ENCODE measurements at places on chromosomes 5 and 9. TPM values are rescaled to one million over a fixed set of nuclear protein-coding genes. Genes with fewer than 3 reads are reported as not detected.
A peak's percentile ranks its signal among the peaks of the same experiment; 100 is the strongest.

GRCh38 chr5:14663734-14664269 lies 716 bp upstream of the OTULIN start:
- DNase-seq: no peak

DNA sequence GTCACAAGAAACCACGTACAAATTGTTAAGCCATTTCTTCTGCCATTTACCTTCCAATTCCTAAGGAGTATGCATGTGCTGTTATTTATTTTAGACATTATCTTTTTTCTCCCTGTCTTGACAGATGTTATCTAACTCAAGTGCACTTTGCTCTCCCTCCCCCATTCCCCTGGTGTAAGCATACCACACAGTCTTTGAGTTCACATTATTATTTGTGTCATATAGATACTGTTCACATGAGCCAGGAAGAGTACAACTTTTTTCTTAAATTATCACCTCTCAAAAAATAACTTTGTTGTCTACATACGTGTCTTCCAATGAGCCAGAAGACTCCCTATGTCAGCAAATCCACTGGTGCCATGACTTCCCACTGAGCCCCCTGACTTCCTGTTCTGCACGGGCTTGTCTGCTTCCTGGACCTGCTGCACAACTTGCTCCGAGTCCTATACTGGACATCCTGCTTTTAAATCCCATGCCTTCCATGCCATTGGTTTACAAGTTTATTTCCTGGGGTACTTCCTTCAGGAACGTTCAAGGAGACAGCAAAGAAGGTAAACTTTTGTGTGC lies 19.9 kb upstream of the FAM120A start:
- no peak for DNase-seq

GRCh38 chr5:15544039-15544438 lies 44.1 kb downstream of the FBXL7 start:
- peak; percentile 26 for DNase-seq

DNA sequence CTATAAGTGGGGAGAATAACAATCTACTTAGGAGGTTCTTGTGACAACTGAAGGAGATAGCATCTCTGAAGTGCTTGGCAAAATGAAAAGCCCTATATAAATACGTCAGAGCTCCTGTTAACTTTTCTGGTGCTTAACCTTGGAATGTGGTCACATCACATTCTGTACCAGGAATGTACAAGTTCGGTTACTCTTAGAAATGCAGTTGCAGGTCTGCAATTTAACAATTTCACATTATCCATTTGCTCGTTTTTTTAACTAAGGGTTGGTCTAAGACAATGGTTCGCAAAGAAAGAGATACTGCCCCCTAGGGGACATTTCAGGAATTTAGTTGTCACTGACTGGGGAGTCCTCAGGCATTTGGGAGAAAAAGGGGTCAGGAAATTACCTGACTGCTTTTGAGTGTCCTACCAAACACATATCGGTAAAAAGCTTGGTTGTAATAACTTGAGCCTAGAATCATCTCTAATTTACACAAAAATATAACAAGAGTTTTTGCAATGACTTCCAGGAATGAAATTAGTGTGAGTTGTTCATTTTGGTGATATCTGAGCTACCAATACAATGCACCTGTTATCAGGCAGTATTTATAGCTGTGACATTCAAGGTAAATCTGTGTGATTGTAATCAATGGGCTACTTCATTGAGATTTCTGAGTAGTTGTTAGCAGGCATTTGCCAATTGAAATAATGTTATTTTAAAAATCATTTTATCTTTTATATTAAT lies 5.4 kb upstream of the HBEGF start:
- DNase-seq: peak; percentile 38

DNA sequence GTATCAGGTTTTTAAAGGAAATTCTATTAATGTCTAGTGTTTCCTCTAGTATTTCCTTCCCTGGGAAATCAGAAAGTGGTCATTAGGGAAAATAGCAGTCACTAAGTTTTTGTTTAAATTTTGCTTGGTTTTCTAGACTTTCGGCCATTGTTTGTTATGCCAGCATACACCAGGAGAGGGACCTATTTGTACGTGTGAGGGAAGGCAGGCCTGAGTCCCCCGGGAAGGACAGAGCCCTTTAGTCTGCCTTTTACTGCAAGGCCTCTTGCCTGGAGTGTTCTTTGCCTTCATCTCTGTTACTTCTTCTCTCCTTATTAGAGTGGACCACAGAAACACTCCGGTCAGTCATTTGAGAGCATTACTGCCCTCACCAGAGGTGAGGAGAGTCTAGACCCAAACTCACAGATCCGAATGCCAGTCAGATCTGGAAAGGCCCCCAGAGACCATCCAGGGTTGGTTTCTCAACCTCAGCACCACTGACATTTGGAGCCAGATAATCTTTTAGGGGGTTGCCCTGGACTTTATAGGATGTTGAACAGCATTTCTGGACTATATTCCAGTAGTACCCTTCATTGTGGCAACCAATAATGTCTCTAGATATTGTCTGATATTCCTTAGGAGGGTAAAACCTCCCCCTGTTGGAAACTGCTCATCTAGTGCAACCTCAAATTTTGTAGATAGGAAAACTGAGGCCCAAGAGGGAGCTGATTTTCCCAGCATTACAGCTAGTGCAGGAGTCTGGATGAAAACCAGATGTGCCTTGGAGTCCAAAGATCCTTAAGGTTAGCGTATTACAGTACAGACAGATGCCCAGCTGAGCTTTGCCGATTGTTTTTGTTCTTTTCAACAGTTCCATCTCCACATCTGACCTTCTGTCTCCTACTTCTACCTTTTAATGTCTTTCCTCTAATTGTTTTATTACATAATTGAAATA lies 93.0 kb upstream of the NIPAL4 start:
- peak; percentile 70 for DNase-seq

GRCh38 chr9:81687521-81688261 lies 1.7 kb downstream of the TLE1 start:
- DNase-seq: peak; percentile 22

DNA sequence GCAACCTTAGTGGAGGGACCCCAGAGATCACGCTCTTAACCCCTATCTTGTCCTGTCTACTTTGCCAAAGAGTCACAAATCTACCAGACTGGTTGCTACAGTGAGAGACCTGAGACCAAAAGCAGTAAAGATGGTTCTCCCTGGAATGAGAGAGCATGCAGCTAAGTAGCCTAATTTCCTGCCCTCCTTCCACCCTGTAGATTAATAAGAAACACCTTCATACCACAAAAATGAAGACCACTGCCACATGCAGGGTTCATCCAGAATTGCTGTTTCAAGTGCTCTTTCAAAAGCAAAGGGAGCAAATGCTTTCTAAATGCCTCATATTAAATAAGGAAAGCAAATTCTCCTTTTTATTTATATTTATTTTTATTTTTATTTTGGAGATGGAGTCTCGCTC lies 119.1 kb downstream of the UGCG start:
- DNase-seq: no peak

DNA sequence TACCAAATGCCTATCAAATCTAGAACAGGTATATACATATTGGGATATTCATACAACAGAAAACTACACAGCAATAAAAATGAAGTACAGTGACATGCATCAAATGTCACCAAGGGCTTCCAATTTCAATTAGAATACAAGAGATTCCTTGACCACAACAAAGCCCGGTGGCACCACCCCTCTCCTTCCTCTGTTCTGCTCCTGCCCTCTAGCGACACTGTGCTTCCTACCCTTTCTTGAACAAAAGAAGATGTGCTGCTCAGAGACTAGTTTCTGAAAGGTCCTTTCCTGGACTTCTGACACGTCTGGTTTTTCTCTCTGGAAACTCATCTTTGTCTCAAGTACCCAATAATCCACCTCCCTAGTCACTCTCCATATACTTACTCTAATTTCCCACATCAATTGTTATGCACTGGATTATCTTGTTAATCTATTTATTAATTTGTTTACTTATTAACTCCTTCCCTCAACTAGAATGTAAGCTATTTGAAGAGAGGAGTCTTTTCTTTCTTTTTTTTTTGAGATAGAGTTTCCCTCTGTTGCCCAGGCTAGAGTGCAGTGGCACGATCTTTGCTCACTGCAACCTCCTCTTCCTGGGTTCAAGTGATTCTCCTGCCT lies 70.4 kb upstream of the CTSV start:
- DNase-seq: peak; percentile 6

GRCh38 chr9:4936277-4936676 lies 48.8 kb upstream of the JAK2 start:
- no peak for DNase-seq

DNA sequence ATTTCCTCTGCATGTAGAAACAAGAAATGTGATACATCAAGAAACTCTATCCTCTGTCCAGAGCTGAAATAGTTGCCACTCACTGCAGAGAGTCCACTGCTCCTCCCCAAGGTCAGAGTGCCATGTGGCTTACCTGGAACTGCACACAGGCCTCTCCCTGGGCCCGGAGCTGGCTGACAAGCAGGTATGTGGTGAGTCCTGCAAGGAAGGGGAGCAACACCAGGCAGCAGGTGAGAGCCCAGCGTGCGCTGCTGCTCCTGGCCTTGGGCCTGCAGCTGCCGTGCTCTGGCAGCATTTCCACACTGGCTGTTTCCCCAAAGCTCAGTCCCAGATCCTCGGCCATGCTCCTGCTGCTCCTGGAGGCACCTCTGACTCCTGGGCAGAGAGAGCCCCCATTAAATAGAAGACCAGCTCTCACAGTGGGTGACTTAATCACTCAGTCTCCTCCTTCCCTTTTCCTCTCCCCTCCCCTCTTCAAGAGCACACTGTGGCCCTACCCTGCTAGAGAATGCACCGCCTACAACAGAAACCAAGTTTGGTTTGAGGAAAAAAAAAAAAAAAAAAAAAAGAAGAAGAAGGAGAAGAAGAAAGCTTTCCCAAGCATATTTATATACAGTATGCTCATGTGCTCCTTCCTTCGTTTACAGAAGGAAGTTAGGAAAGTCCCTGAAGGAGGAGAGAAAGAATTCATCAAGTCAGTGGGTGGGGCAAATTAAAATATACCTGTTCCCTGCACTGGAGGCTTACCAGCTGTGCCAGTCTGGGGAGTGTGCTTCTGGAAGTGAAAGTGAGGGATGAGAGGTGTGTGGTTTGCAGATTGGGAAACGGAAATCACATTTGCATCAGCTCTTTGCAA lies at the start of gene TNFSF15:
TNFSF15 (minus strand) TSS at position 370 of the 856 bp plus-strand sequence; CDS start at position 343, 27 bp downstream.
- DNase-seq: peak; percentile 40

DNA sequence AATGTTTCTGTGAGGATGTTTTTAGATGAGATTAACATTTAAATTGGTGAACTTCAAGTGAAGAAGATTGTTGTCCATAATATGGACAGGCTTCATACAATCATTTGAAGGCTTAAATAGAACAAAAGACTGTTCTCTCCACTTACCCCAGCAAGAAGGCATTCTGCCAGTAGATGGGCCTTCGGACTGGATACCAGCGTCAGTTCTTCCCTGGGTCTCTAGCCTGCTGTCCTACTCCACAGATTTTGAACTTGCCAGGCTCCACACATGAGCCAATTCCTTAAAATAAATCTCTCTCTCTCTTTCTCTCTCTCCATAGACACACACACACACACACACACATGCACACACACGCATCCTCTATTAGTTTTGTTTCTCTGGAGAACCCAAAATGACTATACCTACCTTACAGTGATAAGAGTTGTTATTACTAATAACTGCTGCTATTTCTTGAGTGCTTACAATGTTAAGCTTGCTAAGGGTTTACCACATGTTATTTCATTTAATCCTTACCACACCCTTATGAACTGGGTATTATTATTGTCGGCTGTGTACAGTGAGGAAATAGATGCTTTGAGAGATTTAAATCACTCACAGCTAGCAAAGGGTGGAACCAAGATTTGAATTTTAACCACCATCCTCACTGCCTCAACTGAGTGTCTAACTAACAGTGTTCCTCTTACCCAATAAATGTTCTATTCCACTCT lies 19.8 kb upstream of the IQGAP2 start:
- no peak for DNase-seq

DNA sequence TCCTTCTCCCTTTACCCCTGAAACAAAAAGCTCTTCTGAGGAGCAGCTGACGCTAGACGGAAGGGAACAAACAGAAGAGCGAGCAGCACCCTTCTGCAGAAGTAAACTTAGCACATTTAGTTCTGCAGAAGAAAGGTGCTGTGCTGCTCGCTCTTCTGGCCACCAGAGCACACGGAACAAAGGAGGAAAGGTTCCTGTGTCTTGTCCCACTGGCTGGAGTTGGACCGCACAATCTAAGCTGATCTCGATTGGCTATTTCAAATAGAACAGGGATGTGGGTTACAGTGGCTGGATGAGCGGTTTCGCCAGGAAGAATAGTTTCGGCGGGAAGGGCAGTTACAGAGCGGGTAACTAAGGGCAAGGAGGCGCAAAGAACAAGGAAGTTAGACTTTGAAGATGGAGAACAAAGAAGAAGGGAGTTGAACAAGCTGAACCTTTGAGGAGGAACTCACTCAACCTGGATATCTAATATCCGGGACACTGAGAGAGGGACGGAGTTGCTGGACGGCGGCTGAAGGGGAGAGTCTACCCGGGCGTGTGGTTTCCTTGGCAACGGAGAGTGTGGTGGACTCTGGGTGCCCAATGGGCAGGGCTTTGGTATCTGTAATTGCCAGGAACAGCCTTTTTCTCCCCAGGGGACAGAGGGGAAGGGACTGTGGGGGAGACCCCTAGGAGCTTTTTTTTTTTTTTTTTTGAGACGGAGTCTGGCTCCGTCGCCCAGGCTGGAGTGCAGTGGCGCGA lies 7.1 kb downstream of the GTF3C5 start:
- DNase-seq: no peak

DNA sequence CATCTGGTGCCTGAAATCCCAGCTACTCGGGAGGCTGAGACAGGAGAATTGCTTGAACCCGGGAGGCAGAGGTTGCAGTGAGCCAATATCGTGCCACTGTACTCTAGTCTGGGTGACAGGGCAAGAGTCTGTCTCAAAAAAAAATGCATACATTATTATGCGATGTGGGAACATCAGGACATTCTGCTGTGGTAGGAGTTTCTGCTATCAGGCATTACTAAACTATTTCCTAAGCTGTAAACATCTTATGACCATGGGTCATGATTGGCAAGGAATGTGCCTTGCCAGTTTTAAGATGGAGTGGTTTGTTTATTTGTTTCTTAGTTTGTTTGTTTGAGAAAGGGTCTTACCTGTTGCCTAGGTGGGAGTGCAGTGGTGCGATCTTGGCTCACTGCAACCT lies 45.1 kb upstream of the FAM120A start:
- no peak for DNase-seq

GRCh38 chr5:61311836-61312808 lies 19.9 kb upstream of the ZSWIM6 start:
- DNase-seq: peak; percentile 93

DNA sequence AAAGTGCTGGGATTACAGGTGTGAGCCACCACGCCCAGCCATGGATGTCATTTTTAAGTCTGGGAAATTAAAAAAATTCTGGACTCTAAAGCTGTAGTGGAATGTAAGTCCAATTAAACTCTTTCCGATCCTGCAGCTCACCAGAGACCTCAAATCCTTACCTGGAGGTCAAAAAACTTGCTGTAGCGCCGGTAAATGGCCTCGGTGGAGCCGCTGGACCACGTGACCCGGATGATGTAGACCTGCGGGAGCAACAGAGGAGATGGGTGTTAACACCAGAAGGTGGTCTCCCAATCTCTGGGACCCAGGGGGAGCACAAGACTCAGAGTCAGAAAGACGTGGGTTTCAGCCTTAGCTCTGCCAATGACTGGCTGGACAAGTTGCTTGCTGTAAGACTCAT lies 32.1 kb downstream of the SH3PXD2B start:
- no peak for DNase-seq

- DNase-seq: no peak
Observed at GRCh38 chr5:68452286-68452685, 236.7 kb downstream of the PIK3R1 start.

- no peak for DNase-seq
Observed at GRCh38 chr5:130874861-130875417, 290.1 kb downstream of the HINT1 start.

The RASGRF2 gene
- 8.5 TPM for total RNA-seq

The PCDHA11 gene
- 5.8 TPM for total RNA-seq

The HAND1 gene
- not detected for total RNA-seq

The FGD3 gene
- total RNA-seq: 0.09 TPM

The DIPK1B gene
- total RNA-seq: 23.2 TPM

All from astrocyte (in vitro differentiated cells and primary cell).